Gastrocnemius medialis (tissue), 4 donors: ENCODE measurements at places on chromosomes 7 and 10.

GRCh38 chr10:79052291-79053080, 16.3 kb upstream of the ZMIZ1 start:
- no peak overlapping the region for H3K27ac ChIP-seq
- H3K27me3 ChIP-seq, result no peaks in the 10 kb centered on the region
- H3K4me1 ChIP-seq, result no peaks in the 10 kb centered on the region
- no peaks in the 10 kb centered on the region for H3K36me3 ChIP-seq

DNA sequence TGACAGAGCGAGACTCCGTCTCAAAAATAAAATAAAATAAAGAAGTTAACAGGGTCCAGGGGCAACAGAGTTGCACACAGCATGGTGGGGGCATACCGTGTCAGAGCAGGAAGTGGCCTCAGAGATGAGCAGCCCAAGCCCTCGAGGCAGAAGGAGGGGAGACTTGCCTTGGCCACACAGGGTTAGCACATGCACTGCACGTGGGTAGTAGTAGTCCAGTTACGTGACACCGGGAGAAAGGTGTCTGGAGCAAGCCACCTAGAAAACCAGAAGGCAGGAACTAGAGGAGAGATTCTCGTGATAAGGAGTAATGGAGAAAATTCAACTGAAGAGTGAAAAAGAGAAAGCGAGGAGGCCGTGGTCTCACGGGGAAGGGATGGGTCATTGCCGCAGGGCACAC, 9.8 kb upstream of the DENND2A start:
- H3K27ac ChIP-seq, result no peak overlapping the region
- peaks cover 7% of the 10 kb centered on the region for H3K4me1 ChIP-seq
- H3K36me3 ChIP-seq, result no peaks in the 10 kb centered on the region
- no peak overlapping the region for H3K4me3 ChIP-seq
- H3K27me3 ChIP-seq, result no peaks in the 10 kb centered on the region

GRCh38 chr10:48900371-48900801, 39.3 kb downstream of the LRRC18 start:
- H3K27me3 ChIP-seq, result no peaks in the 10 kb centered on the region
- H3K36me3 ChIP-seq, result no peaks in the 10 kb centered on the region
- DNase-seq, result no peak
- peak overlapping the region; percentile 11 for H3K27ac ChIP-seq

DNA sequence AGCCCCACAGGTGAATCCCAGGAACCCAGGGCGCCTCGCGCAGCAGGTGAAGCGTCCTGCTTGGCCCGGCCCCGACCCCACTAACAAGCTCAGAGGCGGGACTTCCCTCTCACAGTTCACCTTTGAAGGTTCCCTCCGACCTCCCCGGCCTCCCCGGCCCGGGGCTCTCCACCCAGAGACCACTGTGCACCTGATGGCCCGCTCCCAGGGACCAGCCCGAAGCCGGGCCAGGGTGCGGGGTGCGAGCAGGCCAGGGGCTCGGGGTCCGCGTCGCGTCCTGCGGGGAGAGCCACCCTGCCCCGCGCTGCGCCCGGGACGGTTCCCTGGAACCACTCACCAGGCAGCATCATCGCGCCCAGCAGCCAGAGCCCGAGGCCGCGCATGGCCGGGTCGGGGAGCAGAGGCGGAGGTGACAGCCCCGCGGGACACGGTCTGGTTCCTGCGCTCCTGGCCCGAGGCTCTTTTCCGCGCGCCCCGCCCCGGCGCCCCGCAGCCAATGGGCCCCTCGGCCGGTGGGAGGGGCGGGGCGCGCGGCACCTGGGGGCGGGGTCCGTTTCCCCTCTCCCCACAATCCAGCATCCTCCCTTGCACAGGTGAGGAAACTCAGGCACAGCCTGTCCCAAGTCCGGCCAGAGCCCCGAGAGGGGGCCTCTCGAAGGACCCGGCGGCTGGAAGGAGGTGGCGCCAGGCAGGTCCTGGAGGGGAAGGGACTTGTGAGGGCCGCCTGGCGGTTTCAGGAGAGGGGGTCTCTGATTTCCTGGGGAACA, at the start of gene ADAM8:
Gene ADAM8, minus strand, starts transcription at position 434 of the 767 bp plus-strand sequence. Its CDS starts 51 bp downstream, at position 383.
- H3K27ac ChIP-seq, result no peak within 1 kb of the TSS
- H3K36me3 ChIP-seq, result no peaks in the 10 kb centered on the region
- no peak for DNase-seq

- H3K27ac ChIP-seq, result no peak overlapping the region
- no peak overlapping the region for H3K4me3 ChIP-seq
- no peak for DNase-seq
- H3K27me3 ChIP-seq, result no peaks in the 10 kb centered on the region
- H3K4me1 ChIP-seq, result no peaks in the 10 kb centered on the region
These were observed 236.2 kb upstream of the PITRM1 start for GRCh38 chr10:3408603-3409365.

DNA sequence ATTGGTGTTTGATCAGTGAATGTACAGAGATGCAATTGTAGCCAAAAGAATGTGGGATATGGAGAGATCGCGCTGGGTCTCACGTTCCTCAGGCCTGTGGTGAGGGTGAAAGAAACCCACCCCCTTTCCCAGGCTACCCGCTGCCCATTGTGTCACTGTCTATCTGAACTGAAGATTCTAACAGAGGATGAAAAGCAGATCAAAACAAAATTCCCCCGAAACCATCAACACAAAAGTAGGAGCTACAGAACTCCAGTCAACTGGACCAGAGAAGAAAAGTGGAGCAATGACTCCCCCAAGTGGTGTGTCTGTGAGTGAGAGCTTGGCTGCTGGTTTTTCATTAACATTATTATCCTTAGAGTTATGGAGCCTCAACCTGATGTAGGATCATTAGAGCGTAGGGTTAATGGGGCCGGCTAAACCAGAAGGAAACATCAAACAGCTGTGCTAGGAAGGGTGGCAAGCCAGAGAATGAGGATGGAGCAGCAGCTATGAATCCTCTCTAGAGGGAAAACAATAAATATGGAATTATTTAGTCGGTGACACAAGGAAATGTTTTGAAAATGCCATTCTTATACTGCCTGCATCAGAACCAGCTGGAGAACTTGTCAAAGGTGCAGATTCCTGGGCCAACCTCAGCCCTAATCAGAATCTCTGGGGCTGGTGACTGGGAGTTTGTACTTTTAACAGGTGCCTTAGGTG, 38.3 kb downstream of the AKR1B1 start:
- no peak overlapping the region for H3K4me3 ChIP-seq
- H3K27me3 ChIP-seq, result no peaks in the 10 kb centered on the region
- no peak for DNase-seq
- no peaks in the 10 kb centered on the region for H3K4me1 ChIP-seq

DNA sequence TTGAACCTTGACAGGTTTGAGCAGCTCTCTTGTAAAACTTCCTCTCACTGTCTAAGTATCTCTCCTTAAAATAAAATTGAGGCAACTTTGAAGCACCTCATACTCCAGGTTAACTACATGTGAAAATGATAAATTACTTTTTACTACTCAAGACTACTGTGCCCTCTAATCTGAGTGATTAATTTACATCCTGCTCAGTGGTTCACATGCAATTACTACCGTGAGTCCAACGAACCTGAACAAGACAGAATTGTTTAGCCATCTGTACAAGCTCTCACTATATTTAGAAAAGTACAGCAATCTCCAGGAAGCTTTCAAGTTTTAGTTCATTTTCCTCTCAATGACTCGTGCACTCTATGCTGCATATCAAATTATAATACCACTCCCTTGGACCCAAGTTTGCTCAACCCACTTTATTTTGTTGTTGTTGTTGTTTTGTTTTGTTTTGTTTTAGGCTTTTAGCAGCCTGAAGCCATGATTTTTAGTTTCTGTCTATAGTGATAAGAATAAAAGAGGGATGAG, 21.2 kb downstream of the PDE1C start:
- DNase-seq, result no peak
- no peaks in the 10 kb centered on the region for H3K27me3 ChIP-seq
- no peaks in the 10 kb centered on the region for H3K4me1 ChIP-seq
